ENCODE measurements at places on chromosomes 13 and 19. TPM values are rescaled to one million over a fixed set of nuclear protein-coding genes. Genes with fewer than 3 reads are reported as not detected.

DNA sequence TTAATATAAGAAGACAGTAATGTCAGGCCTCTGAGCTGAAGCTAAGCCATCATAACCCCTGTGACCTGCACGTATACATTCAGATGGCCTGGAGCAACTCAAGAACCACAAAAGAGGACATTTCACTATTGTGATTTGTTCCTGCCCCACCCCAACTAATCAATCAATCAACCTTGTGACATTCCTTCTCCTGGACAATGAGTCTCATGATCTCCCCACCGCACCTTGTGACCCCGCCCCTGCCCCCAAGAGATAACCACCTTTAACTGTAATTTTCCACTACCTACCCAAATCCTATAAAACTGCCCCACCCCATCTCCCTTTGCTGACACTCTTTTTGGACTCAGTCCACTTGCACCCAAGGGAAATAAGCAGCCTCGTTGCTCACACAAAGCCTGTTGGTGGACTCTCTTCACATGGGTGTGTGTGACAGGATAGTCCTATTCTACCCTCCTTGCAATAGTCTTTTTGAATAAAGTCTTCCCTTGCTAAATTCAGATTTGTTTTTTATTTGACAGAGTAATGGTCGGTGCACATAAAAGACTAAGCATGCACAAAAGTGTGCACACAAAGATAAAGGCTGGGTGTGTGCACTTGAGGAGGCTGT lies 14.0 kb downstream of the CD70 start:
- H3K27ac ChIP-seq = no peak overlapping the region
- H3K27me3 ChIP-seq = no peaks in the 10 kb centered on the region
- no peaks in the 10 kb centered on the region for H3K4me1 ChIP-seq
- H3K36me3 ChIP-seq = no peaks in the 10 kb centered on the region

DNA sequence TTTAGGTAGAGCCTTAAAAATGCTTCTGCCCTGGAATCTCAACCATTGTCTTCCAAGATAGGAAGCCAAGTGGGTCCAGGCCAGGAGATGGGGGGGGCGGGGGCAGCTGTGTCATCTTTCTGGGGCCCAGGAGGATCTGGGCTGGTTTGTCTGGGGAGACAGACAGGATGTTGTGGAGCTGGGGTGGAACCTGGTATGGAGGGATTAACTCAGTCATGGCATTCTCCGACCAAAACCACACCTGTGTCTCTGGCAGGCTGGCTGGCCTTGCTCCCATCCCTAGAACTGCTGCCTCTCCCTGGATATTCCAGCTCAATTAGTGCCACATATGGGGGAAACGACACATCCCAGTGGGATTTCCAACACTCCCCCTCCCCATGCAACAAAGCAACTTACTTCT lies 2.7 kb upstream of the MAP2K7 start:
- no peak overlapping the region for H3K27ac ChIP-seq
- no peak for DNase-seq
- peaks cover 2% of the 10 kb centered on the region for H3K36me3 ChIP-seq
- no peaks in the 10 kb centered on the region for H3K27me3 ChIP-seq

- no peaks in the 10 kb centered on the region for H3K4me1 ChIP-seq
- no peak for DNase-seq
- no peaks in the 10 kb centered on the region for H3K27me3 ChIP-seq
- no peak overlapping the region for H3K27ac ChIP-seq
Observed at GRCh38 chr13:20057963-20058362, 99.4 kb downstream of the ZMYM2 start.

DNA sequence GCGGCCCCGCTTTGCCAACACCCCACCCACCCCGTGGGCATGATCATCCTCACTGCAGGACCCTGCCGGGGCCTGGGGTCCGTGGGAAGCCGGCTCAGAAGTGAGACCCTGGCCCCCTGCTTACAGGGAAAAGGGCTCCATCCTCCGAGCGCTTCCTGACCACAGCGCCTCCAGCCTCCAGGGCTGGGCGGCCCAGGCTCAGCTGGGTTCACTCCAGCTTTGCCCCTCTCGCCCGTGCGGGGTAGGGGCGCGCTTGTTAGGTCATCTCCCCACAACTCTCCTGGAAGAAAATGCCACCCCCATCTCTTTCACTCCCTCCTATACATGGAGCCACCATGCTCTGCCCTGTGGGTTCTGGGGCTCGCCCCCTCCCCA lies 6.6 kb upstream of the C1QTNF9B start:
- H3K4me1 ChIP-seq = peaks cover 7% of the 10 kb centered on the region
- H3K36me3 ChIP-seq = no peaks in the 10 kb centered on the region
- no peaks in the 10 kb centered on the region for H3K27me3 ChIP-seq
- no peak overlapping the region for H3K27ac ChIP-seq
- DNase-seq = no peak
- H3K4me3 ChIP-seq = no peak overlapping the region

Gene ELSPBP1
- not detected for total RNA-seq

Gene HCN2
- total RNA-seq = 3.9 TPM
